ENCODE measurements at places on chromosomes 16 and 17.

DNA sequence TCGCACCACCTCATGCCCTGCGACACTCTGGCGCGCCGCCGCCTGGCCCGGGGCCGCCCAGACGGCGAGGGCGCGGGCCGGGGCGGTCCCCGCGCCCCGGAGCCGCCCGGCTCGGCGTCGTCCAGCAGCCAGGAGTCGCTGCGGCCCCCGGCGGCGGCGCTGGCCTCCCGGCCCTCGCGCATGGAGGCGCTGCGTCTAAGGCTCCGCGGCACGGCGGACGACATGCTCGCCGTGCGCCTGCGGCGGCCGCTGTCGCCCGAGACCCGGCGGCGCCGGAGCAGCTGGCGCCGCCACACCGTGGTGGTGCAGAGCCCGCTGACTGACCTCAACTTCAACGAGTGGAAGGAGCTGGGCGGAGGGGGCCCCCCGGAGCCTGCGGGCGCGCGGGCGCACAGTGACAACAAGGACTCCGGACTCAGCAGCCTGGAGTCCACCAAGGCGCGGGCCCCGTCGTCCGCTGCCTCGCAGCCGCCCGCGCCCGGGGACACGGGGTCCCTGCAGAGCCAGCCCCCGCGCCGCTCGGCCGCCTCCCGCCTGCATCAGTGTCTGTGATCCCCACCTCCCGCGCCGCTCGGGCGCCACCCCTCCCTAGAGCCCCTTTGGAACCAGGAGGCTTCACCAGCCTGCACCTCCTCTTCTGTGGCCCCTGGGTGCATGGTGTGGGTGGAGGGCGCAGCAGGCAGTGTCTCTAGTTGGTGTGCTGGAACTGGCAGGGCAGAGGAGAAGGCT is 82.3 kb downstream of the ARHGAP23 start:
- DNase-seq, result no peak

DNA sequence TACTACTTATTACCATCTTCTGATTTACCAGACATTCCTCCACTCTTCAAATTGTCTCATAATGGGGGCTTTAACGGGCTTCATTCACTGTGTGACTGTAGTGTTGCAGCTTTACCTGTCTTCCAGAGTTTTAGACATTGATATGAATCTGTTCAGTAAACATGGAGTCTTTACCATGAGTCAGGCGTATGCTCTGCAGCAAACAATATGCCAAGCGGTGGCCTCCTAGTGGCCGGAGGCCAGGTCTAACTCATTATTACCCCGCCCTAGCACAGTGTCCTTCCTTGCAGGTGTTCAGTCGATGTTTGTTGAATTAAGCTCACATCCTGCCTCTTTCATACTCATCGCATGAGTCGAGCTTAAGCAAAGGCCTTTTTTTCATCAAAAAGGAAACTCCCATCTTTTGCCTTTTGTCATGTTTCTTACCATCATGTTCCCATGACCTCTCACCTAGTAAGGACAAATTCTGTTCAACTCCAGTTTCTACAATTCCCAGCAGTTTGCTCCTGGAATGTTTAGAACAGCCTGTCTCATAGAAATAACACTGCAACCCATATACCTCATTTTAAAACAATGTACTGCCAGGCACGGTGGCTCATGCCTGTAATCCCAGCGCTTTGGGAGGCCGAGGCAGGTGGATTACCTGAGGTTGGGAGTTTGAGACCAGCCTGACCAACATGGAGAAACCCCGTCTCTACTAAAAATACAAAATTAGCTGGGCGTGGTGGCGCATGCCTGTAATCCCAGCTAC is 39.4 kb downstream of the TUBD1 start:
- peak; percentile 73 for DNase-seq

- no peak for DNase-seq
These were observed 28.6 kb upstream of the SSTR5 start for GRCh38 chr16:1043881-1044451.

- DNase-seq, result no peak
These were observed 4.3 kb upstream of the HES7 start for GRCh38 chr17:8128125-8128784.

DNA sequence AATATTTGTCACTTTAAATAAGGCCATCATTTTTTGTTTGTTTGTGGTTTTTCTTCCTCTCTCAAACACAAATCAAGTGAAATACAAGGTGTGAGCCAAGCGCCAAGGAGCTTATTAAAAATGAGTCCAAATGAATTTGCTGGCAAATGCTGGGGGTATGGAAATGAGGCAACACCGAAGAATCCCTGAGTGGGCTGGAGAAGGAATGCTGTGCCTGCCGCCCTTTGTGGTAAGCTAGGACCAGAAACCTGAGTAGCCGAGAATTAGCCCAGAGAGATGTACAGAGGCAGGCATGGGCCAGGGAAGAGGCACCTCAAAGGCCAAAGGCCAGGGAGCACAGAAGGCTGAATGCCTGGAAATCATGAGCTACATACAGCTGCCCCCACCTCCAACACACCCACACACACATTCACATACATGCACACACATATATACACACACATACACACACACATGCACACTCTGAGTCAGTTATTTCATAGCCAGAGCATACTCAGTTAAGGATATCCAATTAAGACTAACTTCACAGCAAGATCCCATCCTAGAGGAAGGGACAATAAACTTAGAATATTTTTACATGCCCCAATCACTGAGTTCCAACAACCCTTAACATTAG is 266.1 kb upstream of the DYNLRB2 start:
- DNase-seq, result no peak

DNA sequence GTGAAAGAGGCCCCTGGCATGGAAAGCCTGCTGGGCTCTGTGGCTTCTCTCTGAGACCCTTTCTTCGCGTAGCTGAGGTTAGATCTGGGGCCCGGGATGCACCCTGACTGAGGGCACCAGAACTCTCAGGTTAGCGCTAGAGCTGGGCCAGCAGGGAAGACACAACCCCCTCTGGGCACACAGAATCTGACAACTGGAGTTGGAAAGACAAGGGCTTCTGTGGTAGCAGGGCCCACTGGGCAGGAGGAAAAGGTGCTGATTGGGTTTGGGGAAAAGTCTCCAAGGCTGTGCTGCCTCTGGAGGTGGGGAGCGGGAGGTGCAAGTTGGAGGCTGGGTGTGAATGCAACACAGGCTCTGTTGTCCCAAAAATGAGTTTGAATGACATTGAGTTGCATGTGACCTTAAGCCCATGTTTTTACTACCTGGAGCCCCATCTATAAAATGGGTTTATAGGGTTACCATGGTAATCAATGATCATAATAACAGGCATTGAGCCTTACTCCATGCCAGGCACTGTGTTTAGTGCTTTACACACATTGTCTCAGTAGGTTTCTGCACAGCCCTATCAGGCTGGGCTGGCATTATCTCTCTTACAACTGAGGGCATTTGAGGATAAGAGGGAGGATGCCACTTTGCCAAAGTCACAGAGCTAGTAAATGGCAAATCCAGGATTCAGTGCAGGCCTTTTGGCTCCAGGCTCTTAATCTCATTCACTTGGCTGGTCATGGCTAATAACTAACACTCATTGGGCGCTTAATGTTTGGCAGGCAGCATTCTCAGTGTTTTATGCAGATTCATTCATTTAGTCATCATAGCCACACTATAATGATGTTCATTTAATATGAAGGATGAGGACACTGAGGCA is 9.5 kb upstream of the IGFBP4 start:
- no peak for DNase-seq

DNA sequence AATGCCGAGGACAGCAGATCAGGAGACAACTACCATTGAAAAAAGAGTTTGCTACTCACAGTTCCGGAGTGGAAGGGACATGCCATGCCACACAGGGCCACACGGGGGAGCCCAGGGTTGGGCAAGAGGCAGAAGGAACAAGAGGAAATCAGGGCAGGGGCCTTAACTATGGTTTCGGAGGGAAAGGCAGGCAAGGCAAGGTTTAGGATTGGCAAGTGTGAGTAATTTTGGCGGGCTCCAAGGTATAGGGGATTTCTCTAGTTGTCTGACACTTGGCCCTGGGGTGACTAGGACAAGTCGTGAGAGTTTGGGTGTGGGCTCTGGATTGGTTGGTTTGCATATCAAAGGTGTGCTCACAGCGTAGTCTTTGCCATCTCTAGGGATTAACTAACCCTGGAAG is 27.0 kb upstream of the NTN1 start:
- peak; percentile 52 for DNase-seq

DNA sequence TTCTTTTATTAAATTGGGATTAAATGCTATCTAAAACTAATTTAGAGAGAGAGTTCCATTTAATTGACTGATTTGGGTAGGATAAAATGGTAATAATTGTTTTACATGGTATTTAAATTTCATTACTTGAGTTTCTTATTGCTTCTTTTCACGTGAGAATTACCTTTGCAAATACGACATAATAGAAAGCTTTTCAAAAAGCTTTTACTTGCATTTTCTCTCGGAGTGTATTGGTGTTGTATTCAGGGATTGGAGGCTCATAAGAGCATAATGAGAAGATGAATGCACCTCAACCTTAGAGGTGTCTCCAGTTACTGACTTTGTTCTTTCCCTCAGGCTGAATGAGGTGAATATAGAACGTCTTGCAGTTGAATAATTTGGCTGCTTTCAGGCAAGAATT is 67.4 kb upstream of the CPHXL start:
- DNase-seq, result no peak

DNA sequence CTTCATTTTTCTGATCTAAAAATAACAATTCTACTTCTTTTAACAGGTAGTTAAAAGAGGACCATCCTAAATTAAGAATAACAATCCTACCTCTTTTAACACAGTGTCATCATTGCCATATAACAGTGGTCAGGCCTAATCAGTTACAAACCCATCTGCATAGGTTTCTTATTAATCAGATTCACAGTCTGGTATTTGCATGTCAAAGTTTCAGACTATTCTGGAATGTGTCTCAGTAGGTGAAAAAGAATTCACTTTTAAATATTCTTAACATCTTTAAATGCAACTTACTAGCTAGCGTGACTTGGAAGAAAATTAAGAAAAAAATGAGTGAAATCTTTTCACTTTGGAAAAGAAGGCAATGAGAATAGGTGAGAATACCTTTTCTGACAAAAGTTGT is 6.8 kb upstream of the KRT12 start:
- DNase-seq, result no peak

DNA sequence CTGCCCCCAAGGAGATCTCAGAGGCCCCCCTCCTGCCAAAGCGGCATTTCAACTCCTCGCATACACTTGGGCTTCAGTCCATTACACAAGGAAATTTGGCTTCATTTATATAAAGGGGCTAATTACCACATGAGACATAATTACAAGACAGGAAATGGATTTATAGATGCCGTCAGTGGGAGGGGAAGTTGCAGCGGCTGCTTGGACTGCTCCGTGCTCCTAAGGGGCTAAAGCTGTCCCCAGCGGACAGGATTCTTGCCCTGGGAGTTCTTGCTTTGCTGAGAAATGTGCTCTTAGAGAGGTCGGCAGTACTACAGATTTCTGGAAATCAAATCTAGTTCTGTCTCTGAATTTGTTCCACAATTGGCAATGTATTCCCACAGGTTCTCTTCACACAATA is 57.2 kb upstream of the NLK start:
- no peak for DNase-seq

DNA sequence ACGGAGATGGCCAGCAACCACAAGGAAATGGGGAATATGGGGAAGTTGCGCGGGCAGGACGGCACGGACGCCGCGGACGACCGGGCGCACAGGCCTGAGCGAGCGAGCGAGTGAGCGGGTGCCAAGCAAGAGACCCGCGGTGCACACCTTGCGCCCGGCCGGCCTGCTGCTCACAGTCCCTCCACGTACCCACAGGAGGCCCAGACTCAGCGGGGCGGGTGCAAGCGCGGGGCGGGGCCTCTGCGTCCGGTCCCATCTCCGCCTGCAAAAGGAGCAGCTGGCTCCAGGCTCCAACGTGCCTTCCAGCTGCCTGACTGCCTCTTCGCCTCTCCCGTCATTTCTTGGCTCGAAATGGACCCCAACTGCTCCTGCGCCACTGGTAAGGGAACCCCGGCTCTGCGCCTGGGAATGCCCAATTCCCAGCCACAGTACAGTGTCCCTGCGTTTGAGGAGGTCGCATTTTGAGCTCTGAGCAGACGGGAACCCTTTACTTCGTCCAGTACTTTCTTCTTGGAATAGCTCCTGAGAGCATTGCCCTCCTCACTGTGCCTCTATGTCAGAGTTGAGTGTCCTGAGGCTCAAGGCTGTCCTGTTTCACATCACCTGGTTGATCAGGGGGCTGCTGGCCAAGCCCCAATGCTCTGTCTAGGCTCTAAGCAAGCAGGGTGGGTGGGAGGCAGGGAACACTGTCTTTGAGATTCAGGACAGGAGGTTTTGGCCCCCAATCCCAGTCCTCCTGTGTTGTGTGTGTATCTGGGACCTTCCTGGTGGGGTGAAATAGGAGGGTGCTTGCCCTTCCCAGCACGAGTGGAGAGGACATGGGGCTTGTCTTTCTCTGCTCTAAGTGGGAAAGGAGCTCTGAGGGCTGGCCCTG is 8.1 kb upstream of the MT1E start:
- no peak for DNase-seq

DNA sequence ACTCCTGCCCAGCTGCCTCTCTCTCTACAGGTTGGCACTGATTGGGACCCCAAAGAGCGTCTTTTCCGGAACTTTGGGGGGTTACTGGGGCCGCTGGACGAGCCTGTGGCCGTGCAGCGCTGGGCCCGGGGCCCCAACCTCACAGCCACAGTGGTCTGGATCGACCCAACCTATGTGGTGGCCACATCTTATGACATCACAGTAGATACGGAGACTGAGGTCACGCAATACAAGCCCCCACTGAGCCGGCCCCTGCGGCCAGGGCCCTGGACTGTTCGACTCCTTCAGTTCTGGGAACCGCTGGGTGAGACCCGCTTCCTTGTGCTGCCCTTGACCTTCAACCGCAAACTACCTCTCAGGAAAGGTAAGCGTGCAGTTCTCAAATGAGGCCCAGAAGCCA is 12.3 kb downstream of the XYLT2 start:
- no peak for DNase-seq

- DNase-seq, result no peak
These were observed 75.8 kb downstream of the UTP18 start for GRCh38 chr17:51335883-51336822.

DNA sequence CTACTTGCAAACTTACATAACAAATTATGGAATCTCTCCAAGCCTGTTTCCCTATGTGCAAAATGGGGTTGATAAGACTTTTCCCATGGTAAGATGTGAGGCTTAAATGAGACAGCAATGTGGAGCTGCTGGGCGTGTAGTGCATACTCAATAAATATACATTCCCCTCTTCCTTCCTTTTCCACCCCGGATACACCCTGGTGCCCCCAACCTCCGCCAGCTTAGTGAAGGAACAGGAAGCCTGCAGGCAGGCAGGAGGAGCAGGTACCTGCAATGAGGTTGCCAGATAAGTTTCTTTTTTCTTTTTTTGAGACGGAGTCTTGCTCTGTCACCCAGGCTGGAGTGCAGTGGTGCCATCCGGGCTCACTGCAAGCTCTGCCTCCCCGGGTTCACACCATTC is 14.9 kb downstream of the C17orf50 start:
- no peak for DNase-seq

GRCh38 chr17:66541461-66542128 is 239.2 kb downstream of the PRKCA start:
- DNase-seq, result no peak

- peak; percentile 35 for DNase-seq
These were observed 6.5 kb downstream of the FMNL1 start for GRCh38 chr17:45227926-45228762.
